Renal cortex interstitium (tissue), 15 donors: ENCODE measurements at places on chromosomes 5 and 9.

DNA sequence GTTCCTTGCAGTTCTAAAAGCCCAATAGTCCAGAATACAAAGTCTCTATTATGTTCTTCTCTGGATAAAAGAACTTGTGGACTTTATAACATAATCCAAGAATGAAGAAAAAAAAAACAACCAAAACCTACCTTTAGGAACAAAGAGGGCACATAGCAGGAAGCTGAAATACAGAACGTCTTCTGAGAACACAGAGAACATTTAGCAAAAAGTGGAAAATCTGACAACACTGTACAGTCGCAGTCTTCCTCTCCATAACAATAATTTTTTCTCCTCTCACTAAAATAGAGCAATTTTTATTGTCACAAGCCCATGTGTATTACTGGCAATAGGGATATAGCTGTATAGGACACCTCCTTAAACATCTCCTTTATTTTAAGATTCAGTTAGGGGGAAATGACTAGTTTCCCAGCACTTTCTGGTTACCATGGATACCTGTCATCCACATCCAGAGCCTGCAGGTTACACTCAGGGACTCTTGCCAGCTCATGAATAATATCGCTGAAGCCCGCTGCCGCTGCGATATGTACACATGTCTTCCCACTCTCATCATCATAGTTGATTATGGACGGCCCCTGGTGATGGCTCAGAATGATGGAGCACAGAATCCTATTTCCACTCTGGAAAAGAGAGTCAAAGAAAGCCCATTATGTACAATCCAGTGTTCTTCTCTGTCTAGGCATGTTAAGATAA lies 106.5 kb downstream of the ANKRD55 start:
- no peak for DNase-seq

DNA sequence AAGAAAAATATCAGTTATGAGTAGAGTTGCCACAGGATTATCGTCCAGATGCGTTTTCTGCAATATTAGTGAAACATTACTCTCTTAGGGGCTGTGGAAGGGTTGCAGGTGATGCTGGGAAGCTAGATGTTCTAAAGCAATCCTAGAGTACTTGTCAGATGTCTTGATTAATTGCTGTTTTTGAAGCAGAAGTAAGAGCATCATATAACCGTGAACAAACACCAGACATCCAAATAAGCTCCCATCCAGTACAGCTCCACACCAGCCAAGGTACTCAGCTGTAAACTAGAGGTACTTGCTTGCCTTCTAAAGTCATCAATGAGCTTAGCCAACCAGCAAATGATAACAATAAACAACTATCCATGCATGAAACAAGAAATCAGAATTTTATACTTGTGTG lies 131.1 kb downstream of the ST8SIA4 start:
- DNase-seq, result no peak

GRCh38 chr9:35795695-35796094 lies 4.3 kb downstream of the NPR2 start:
- no peak for DNase-seq

DNA sequence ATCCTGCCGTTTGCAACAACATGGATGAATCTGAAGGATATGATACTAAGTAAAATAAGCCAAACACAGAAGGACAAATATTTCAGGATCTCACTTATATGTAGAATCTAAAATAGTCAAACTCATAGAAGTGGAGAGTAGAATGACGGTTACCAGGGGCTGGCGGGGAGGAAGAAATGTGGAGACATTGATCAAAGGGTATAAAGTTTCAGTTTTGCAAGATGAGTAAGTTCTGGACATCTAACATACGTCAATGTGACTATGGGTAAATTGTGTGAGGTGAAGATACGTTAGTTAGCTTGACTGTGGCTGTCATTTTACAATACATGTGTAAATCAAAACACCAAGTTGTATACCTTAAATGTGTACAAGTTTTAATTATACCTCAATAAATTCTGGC lies 200.3 kb downstream of the SNX18 start:
- DNase-seq, result no peak
